ENCODE measurements at places on chromosomes 5 and 9. TPM values are rescaled to one million over a fixed set of nuclear protein-coding genes. Genes with fewer than 3 reads are reported as not detected.

- DNase-seq = no peak
Measured at GRCh38 chr9:116800074-116800473, 113.0 kb downstream of the TRIM32 start.

ACSL6 gene
- 0.78 TPM for polyA plus RNA-seq

DNA sequence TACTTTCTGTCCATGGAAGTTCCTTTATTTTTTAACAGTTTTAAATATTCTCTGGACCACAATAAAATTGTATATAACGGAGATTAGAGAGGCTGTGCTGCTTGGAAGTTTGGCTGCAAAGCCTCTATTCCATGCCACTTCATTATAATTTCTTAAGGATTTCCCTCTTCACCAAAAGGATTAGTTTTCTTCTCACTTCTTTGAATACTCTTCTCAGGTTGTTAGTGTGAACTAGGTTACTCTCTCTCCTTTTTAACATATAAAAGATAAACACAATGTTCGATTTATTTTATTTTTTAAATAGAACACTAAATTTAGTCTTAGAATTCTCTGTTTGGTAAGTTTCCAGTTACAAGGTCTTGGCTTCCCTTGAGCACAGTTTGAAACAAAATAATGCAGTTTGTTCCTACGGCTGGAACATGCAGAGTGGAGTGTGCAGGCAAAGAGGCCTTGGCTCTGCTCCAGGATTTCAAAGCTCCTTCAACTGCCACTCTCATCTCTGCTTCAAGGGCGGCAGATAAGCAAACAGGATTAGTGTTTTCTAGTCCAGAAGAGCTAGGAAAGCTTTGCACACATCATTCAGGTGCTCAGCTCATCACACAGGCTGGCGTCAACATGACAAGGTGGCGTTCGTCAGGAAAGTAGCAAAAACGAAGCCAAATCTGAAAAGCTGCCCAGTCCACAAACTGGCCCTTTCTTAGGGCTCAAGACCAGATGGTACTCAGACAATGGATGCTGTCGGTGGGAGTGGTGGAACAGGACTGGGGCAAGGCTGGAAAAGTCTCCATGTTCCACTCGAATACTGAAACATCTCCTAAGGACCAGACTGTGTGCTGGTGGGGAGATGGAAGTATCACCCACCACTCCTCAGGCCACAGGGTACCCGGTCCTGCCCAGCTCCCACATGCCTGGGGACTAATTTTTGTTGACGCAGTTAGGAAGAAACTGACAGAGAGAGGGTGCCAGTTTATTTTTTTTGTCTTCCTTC, 286.6 kb downstream of the CRB2 start:
- no peak for DNase-seq

- no peak for DNase-seq
Measured at GRCh38 chr5:136740228-136740627, 374.9 kb upstream of the TRPC7 start.

- no peak for DNase-seq
Measured at GRCh38 chr5:103718108-103718507, 155.5 kb upstream of the NUDT12 start.

DNA sequence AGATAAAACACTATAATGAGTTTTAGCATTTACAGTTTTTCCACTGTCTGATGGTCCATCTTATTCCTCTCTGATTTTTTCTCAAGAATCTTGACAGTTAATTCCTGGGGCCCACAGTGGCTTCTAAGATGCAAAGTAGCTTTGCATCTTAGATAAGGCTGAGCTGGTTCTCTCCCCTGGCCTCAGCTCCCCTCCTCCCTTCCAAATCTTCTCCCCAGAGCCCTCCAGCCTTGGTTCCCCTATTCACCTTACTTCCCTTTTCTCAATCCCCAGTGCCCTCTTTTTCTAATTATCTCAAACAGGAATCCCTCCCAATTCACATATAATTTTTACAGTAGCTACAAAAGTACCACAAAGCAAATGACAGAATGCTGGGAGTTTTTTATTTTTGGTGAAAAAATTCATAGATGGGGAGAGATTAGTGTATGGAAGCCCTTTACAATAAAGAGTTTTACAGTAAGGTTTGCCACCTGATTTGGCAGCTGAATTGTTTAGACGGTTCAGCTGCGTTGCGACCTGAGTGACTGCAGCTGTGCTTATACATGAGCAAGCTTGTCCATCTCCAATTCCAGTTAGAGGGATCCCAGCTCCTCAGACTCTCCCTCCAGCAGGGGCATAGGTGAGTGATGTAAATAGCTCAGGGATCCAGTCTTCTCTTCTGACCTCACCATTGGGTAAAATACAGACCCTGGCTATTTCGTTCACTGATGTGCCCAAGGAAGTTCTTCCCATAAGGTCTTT, 51.4 kb upstream of the CKMT2 start:
- DNase-seq = no peak

DNA sequence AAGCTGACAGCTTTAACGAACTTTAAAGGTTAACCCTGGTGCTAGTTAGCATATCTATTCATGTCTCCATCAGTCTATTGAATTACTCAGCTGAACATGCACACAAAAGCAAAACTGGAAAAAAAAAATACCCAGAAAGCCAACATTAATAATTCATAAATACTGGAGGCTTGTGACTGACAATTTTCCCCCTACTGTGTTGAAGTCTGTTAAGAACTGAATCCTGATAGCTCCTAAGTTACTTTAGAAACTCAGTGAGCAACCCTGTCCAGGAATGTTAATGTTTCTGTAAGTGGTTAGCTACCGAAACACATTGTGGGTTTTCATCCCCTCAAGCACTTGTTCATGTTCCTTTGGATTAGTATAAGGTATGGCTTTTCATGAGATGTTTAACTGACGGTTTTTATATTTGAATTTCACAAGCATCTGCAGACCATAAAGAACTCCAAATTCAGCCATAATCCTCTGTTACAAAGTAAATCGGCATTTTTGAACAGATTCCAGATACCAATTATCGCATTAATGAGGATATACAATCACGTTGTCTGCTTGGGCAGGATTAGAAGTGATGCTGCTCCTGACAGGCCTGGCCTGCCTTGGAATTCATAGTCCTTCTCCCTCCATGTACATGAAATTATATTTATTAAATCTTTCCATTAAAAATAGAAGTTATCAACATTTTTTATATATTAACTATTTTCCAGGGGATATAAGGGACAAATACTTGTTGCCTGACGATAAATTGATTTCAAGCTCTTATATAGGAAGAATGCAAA, 331.2 kb downstream of the TLE4 start:
- no peak for DNase-seq

DNA sequence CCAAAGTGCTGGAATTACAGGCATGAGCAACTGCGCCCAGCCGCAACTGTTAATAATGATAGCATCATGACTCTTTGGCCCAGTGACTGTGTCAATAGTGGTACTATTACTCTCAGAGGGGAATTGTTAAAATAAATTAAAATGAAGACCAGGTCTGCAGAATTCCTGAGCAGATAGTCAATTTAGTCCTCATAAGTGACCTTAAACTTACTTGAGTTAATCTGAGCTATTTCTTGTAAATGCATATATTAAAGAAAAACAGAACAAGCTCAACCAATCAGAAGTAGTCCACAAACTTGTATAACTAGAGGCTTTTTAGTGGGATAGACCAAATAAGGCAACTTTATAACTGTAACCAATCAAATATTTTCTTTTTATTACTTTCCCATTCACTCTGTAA, 1.7 kb upstream of the RECK start:
- DNase-seq = no peak

- DNase-seq = no peak
Measured at GRCh38 chr5:32522429-32523143, 62.8 kb upstream of the SUB1 start.

TNIP1 gene
- polyA plus RNA-seq = 84.6 TPM

DNA sequence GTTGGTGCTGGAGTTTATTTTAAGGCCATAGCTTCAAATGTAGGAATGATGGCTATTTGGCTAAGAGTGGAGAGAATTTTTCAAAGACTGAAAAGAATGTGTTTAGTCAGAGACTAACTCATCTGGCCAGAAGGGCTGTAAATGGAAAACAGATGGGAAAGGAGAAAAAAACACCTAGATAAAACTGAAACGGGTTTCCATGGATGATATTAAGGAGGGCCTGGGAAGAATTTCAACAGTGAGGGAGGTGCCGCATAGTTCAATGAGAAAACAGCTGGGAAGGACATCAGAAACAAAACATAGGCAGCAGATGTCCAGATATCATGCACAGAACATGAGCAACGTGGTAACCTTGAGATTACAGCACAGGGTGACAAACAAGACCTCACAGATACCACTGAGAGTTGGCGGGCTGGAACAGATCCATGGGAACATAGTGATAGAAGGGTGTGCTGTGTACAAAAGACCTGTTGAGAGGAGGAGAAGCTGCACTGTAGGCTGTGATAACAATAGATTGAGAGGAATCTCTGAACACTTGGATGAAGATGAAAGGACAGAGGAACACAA, 31.2 kb upstream of the RAD23B start:
- peak; percentile 73 for DNase-seq

LHX2 gene
- 1.9 TPM for polyA plus RNA-seq

DNA sequence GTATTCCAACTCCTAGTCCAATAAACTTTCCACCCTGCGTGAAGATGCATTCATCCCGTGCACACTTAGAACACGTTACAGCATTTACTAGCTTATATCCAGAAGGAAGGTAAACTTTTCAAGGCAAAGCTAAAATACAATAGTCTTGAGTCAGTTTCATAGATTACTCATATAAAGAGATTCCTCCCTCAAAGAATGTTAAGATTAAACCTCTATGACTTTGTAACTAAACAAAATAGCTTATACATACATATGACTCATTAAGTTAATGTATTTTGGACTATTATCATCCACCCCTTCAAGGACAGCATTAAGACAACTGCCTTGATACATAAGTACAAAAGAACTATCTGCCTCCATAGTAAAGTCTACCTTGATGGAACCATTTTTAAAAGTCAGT, 36.1 kb downstream of the TLE1 start:
- no peak for DNase-seq

DNA sequence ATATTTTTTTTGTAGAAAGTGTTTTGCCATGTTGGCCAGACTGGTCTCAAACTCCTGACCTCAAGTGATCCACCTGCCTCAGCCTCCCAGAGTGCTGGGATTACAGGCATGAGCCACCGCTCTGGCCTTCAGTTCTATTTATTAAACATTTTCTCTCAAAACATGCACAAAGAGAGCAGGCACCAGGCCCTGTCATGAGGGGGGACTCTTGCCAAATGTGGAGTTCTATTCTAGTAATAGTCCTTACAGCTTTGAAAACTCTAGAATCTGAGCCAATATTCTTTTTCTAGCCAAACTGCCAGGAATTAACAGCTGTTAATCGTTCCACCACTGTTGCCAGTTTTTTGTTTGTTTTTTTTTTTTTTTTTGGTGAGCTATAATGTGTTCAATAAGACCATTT, 124.6 kb downstream of the TARS1 start:
- peak; percentile 40 for DNase-seq

RHOBTB3 gene
- polyA plus RNA-seq = 97.2 TPM

- DNase-seq = no peak
Measured at GRCh38 chr9:129328355-129329042, 150.4 kb upstream of the IER5L start.

DNA sequence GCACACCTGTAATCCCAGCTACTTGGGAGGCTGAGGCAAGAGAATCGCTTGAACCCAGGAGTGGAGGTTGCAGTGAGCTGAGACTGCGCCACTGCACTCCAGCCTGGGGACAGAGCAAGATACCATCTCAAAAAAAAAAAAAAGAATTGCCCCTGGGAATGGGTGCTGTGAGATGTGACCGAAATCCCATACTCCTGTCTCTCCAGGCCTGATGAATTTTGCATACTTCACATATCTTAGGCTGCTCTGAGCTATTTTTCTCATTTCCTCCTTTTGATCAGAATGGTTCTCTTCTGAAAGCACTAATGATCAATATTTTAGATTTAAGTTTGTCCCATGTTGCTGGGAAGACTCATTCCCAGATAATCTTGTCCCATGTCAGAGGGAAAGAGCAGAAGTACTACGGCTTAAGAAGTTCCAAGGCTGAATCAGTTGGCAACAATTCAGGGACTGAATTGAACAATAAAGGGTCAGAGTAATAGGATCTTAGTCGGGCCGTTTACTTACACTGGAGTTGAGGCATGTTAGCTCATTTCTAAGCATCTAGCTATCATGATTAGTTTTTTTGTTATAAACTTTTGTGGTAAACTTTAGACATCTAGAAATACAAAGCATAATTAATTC, 44.2 kb upstream of the TENT2 start:
- no peak for DNase-seq

DNA sequence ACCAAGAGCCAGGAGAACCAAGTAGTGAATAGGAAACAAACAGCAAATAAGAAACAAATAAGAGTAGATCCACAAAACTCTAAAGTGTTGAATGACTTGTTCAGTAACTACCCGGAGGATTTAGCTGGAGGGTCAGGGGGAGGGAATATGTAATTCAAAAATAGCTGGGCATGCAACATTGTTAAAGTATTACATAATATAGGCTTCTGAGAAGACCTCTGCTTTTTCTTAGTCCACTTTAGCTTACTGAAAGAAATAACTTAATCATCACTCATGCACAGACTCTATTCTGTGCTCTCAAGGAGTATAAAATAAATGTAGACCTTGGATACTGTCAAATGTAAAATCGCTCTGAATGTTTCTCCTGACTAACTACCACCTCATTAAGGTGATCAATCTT, 183.2 kb upstream of the POU5F2 start:
- DNase-seq = no peak

PFDN1 gene
- polyA plus RNA-seq = 77.1 TPM

DNA sequence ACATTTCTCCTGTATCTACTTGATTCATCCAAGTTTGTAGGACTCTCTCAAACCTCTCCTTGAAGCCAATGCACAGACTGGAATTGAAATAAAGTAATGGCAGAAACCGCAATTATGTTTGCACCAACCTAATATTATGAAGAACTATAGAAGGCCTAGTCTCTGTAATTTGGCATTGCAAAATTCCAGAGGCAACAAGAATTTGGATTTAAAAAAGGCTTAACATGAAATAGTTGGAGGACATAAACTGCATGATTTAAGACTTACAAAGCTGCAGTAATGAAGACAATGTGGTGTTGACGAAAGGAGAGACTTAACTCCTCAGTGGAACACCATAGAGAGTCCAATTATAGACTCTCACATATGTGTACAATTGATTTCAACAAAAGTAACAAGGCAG, 117.8 kb upstream of the MINAR2 start:
- no peak for DNase-seq

GRCh38 chr5:136388474-136388873, 23.1 kb upstream of the TRPC7 start:
- no peak for DNase-seq
